ENCODE measurements at places on chromosomes 11 and 22. TPM values are rescaled to one million over a fixed set of nuclear protein-coding genes. Genes with fewer than 3 reads are reported as not detected.
A peak's percentile ranks its signal among the peaks of the same experiment; 100 is the strongest.

The ZNF143 gene
- 51.3 TPM for total RNA-seq

The SYT7 gene
- total RNA-seq, result not detected

The DCHS1 gene
- 14.9 TPM for total RNA-seq

The UNC93B1 gene
- total RNA-seq, result 15.1 TPM

The C11orf86 gene
- total RNA-seq, result not detected

The PARVA gene
- total RNA-seq, result 0.19 TPM

The RHBDD3 gene
- 19.2 TPM for total RNA-seq

The NPAS4 gene
- not detected for total RNA-seq

The TMEM134 gene
- 105 TPM for total RNA-seq

The RBMXL2 gene
- not detected for total RNA-seq

The MYOD1 gene
- not detected for total RNA-seq

The CLCF1 gene
- 1.1 TPM for total RNA-seq

The ARHGAP8 gene
- total RNA-seq, result 4.8 TPM

The TRIM34 gene
- 12.5 TPM for total RNA-seq

The TBX10 gene
- not detected for total RNA-seq

- no peaks in the 10 kb centered on the region for H3K27me3 ChIP-seq
- H3K27ac ChIP-seq, result no peak overlapping the region
- H3K4me3 ChIP-seq, result no peak overlapping the region
Measured at GRCh38 chr11:79340535-79340934, 100.3 kb downstream of the TENM4 start.

- H3K4me1 ChIP-seq, result peaks cover 28% of the 10 kb centered on the region
- no peaks in the 10 kb centered on the region for H3K27me3 ChIP-seq
- peak overlapping the region; percentile 92 for H3K27ac ChIP-seq
- H3K4me3 ChIP-seq, result no peak overlapping the region
- DNase-seq, result no peak
- H3K36me3 ChIP-seq, result peaks cover 1% of the 10 kb centered on the region
Measured at GRCh38 chr11:83119216-83119615, 37.7 kb upstream of the PCF11 start.

DNA sequence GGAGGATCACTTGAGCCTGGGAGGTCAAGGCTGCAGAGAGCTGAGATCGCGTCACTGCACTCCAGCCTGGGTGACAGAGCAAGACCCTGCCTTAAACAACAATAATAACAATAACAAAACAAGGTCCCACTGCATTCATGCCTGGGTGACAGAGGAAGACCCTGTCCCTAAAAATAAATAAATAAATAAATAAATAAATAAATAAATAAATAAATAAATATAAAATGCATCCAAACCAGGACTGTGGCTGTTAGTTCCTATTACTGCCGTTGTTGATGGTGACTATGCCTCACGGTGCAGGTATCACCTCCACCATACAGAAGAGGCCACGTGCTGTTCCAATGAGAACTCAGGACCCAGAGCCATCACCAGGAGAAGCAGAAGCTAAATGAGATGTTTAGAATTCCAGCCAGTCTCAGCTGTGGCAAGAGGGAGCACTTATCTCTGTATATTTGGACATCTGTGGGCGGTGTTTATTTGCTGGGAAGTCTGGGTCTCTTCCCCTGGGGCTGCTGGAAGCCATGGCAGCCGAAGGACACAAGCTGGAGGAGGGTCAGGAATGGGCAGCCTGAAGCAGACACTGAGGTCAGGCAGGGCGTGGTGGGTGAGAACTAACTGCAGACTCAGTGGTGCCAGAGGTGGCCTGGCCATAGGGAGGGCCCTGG is 21.6 kb downstream of the C11orf86 start:
- no peak for DNase-seq
- no peaks in the 10 kb centered on the region for H3K4me1 ChIP-seq
- H3K4me3 ChIP-seq, result no peak overlapping the region
- no peaks in the 10 kb centered on the region for H3K36me3 ChIP-seq
- H3K27ac ChIP-seq, result no peak overlapping the region
- H3K27me3 ChIP-seq, result peaks cover 3% of the 10 kb centered on the region

- no peak for DNase-seq
- H3K27me3 ChIP-seq, result peaks cover 53% of the 10 kb centered on the region
- H3K4me1 ChIP-seq, result peaks cover 1% of the 10 kb centered on the region
- no peak overlapping the region for H3K27ac ChIP-seq
Measured at GRCh38 chr22:26912655-26913345, 255.4 kb downstream of the MIAT start.

GRCh38 chr11:109945626-109946321 is 147.4 kb upstream of the ZC3H12C start:
- peaks cover 5% of the 10 kb centered on the region for H3K4me1 ChIP-seq
- no peak for DNase-seq
- peaks cover 9% of the 10 kb centered on the region for H3K27me3 ChIP-seq

- DNase-seq, result no peak
- no peaks in the 10 kb centered on the region for H3K36me3 ChIP-seq
- H3K4me1 ChIP-seq, result peaks cover 10% of the 10 kb centered on the region
- no peaks in the 10 kb centered on the region for H3K27me3 ChIP-seq
- no peak overlapping the region for H3K27ac ChIP-seq
Measured at GRCh38 chr22:43101306-43101705, 9.2 kb upstream of the BIK start.

DNA sequence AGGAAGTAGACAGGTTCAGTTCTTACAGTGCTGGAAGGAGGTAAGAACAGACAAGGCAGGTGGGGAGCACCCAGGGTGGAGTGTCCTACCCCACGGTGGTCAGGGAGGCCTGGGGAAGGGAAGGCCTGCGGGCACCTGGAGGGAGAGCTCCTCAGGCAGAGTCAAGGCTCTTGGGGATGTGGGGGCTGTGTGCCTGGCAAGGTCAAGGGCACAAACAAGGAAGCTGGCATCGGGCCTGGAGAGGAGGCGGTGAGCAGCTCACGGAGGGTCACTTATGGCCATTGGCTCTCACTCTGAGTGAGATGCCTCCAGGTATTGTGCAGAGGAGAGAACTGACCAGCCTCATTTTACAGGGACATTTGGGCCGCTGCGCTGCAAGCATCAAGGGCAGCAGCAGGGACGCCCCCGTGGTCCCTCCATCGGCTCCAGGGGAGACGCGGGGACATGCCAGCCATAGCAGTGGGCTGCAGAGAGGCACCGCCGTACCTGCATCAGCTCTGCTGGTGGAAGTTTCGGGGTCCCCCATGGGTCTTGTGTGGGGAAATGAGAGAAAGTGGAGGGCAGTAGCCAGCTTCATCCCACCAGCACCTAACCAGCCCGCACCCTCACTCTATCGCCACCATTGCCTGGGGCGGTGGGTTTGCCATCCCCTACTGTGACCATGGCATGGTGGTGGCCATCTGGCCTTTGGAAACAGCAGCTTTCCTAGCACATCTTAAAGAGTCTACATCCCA is 37.5 kb upstream of the RTL6 start:
- no peak overlapping the region for H3K4me3 ChIP-seq
- no peak for DNase-seq
- H3K27me3 ChIP-seq, result peaks cover 18% of the 10 kb centered on the region
- H3K27ac ChIP-seq, result no peak overlapping the region
- H3K4me1 ChIP-seq, result no peaks in the 10 kb centered on the region

- H3K4me3 ChIP-seq, result no peak overlapping the region
- no peak for DNase-seq
- H3K27ac ChIP-seq, result no peak overlapping the region
- H3K36me3 ChIP-seq, result no peaks in the 10 kb centered on the region
- no peaks in the 10 kb centered on the region for H3K4me1 ChIP-seq
Measured at GRCh38 chr11:92440701-92441442, 216.3 kb downstream of the FAT3 start.

DNA sequence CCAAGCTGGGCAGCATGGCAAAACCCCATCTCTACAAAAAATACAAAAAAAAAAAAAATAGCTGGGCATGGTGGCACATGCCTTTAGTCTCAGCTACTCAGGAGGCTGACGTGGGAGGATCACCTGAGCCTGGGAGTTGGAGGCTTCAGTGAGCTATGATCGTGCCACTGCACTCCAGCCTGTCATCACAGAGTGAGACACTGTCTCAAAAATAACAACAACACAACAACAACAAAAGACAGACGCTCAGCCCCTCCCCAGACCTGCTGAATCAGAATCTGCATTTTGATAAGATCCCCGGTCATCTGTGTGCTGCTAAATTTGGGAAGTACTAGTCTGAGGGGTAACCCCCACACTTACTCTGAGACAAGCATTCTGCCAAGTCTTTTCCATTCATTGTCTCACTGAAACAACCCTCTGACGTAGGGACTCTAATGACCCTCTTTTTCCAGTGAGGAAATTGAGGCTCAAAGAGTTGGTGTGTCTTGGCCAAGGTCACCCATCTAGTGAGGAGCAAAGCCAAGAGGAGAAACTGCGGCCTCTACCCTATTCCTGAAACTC is 7.5 kb downstream of the NEFH start:
- DNase-seq, result no peak
- H3K4me3 ChIP-seq, result no peak overlapping the region
- peaks cover 4% of the 10 kb centered on the region for H3K27me3 ChIP-seq
- H3K36me3 ChIP-seq, result peaks cover 3% of the 10 kb centered on the region
- no peaks in the 10 kb centered on the region for H3K4me1 ChIP-seq
- H3K27ac ChIP-seq, result no peak overlapping the region

GRCh38 chr11:109236696-109237095 is 185.3 kb upstream of the C11orf87 start:
- H3K27me3 ChIP-seq, result no peaks in the 10 kb centered on the region
- no peak for DNase-seq
- H3K36me3 ChIP-seq, result no peaks in the 10 kb centered on the region
- no peak overlapping the region for H3K4me3 ChIP-seq
- no peaks in the 10 kb centered on the region for H3K4me1 ChIP-seq

DNA sequence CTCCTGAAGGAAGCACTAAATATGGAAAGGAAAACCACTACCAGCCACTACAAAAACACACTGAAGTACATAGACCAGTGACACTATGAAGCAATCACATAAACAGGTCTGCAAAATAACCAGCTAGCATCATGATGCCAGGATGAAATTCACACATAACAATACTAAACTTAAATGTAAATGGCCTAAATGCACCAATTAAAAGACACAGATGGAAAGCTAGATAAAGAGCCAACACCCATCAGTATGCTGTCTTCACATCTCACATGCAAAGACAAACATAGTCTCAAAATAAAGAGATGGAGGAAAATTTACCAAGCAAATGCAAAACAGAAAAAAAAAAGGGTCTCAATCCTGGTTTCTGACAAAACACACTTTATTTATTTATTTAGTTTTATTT is 171.7 kb downstream of the TTC28 start:
- no peak overlapping the region for H3K4me3 ChIP-seq
- H3K36me3 ChIP-seq, result peaks cover 4% of the 10 kb centered on the region
- H3K27me3 ChIP-seq, result peaks cover 23% of the 10 kb centered on the region
- DNase-seq, result no peak

- H3K36me3 ChIP-seq, result no peaks in the 10 kb centered on the region
- no peaks in the 10 kb centered on the region for H3K27me3 ChIP-seq
- H3K4me3 ChIP-seq, result no peak overlapping the region
Measured at GRCh38 chr11:106249617-106250239, 172.3 kb downstream of the AASDHPPT start.

DNA sequence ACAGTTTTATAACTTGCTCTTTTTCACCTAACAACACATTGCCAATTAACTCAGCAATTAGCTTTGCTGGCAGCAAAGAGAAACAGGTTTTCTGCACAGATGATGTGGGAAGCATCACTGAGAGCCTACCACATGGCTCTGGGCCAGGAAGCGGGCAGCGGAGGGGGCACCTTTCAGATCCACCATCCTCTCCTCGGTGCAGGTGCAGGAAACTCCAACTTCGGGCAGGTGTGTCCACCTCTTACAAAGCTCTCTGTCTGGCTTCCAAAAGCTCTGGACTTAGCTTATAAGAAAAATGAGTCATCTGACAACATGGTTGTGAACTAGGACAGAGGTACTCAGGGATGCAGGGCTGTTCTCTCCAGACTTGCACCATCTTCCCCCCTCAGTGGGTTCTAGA is 77.0 kb downstream of the RPS6KA4 start:
- no peak overlapping the region for H3K27ac ChIP-seq
- no peak for DNase-seq
- H3K27me3 ChIP-seq, result peaks cover 9% of the 10 kb centered on the region

GRCh38 chr22:45866126-45866645 is 110.8 kb downstream of the WNT7B start:
- H3K4me3 ChIP-seq, result no peak overlapping the region
- H3K27ac ChIP-seq, result peak overlapping the region; percentile 40
- no peak for DNase-seq
- peaks cover 55% of the 10 kb centered on the region for H3K27me3 ChIP-seq
- H3K36me3 ChIP-seq, result peaks cover 4% of the 10 kb centered on the region

- H3K4me3 ChIP-seq, result peak within 1 kb of the TSS; percentile 97
- no peaks in the 10 kb centered on the region for H3K36me3 ChIP-seq
- no peaks in the 10 kb centered on the region for H3K27me3 ChIP-seq
- DNase-seq, result no peak
- H3K4me1 ChIP-seq, result peaks cover 94% of the 10 kb centered on the region
- H3K27ac ChIP-seq, result peak within 1 kb of the TSS; percentile 91
Measured at GRCh38 chr11:63536669-63537292, at the start of gene PLAAT4. Gene PLAAT4 (plus strand): TSS chr11:63536808. CDS start chr11:63536869, 61 bp downstream.

- H3K36me3 ChIP-seq, result peaks cover 7% of the 10 kb centered on the region
- peaks cover 5% of the 10 kb centered on the region for H3K27me3 ChIP-seq
- no peaks in the 10 kb centered on the region for H3K4me1 ChIP-seq
- H3K27ac ChIP-seq, result no peak overlapping the region
- DNase-seq, result no peak
- H3K4me3 ChIP-seq, result no peak overlapping the region
Measured at GRCh38 chr11:81975261-81975900, 758.3 kb downstream of the FAM181B start.

DNA sequence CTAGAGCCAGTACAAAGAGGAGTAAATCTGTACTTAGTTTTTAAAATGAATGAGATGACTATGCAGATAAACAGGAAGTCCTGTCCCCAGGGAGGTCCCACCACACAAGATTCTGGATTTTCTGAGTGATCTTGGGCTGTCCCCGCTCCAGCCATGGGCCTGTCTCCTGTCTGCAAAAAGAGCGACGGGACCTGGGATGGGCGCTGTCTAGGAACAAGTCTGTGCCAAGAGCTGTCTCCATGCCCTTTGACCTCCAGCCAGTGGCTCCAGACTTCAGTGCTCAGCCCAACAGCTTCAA is 6.0 kb downstream of the CSNK1E start:
- no peaks in the 10 kb centered on the region for H3K36me3 ChIP-seq
- no peak for DNase-seq
- peaks cover 78% of the 10 kb centered on the region for H3K4me1 ChIP-seq
- H3K27ac ChIP-seq, result peak overlapping the region; percentile 62
- H3K4me3 ChIP-seq, result no peak overlapping the region

- no peak overlapping the region for H3K27ac ChIP-seq
- DNase-seq, result no peak
- H3K27me3 ChIP-seq, result no peaks in the 10 kb centered on the region
- peaks cover 39% of the 10 kb centered on the region for H3K36me3 ChIP-seq
- H3K4me1 ChIP-seq, result no peaks in the 10 kb centered on the region
Measured at GRCh38 chr22:25488244-25489020, 76.0 kb upstream of the GRK3 start.

DNA sequence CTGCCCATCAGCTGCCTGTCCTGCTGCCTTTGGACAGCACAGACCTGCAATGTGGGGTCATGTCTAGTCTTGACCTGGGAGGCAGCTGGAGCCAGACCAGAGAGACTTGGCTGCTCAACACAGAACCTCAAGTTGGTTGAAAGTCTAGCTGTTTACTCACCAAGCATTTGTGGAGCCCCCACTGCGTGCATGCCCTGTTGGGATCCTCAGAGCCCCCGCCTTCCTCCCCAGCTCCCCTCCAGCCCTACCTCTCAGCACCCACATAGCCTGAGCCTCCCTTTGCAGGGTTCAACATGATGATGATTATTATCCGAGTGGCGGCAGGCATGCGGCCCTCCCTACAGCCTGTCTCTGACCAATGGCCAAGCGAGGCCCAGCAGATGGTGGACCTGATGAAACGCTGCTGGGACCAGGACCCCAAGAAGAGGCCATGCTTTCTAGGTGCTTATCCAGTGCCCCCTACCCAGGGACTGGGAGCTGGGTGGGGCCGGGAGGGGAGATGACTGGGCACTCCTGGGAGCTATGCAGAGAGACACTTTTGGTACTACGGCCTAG is 8.3 kb downstream of the ANKK1 start:
- no peak overlapping the region for H3K27ac ChIP-seq
- H3K27me3 ChIP-seq, result no peaks in the 10 kb centered on the region
- DNase-seq, result no peak
- no peak overlapping the region for H3K4me3 ChIP-seq
- H3K36me3 ChIP-seq, result no peaks in the 10 kb centered on the region

Data from naive thymus-derived CD8-positive, alpha-beta T cell (primary cell).